ENCODE measurements at places on chromosomes 6 and 20. TPM values are rescaled to one million over a fixed set of nuclear protein-coding genes. Genes with fewer than 3 reads are reported as not detected.

The SLC35B2 gene
- 74.6 TPM for total RNA-seq

The HLA-DRB5 gene
- not detected for total RNA-seq

The LY6G6F gene
- total RNA-seq, result not detected

The BMP7 gene
- not detected for total RNA-seq

The GTSF1L gene
- not detected for total RNA-seq

The CLPSL2 gene
- total RNA-seq, result not detected

The DAAM2 gene
- 0.16 TPM for total RNA-seq

The NR2E1 gene
- not detected for total RNA-seq

The NNAT gene
- 0.30 TPM for total RNA-seq

The HSPA12B gene
- not detected for total RNA-seq

The BPIFB4 gene
- not detected for total RNA-seq

The SIRPG gene
- not detected for total RNA-seq

The TEAD3 gene
- 11.7 TPM for total RNA-seq

The VARS2 gene
- total RNA-seq, result 29.4 TPM

The TFAP2D gene
- total RNA-seq, result not detected

The TRIM10 gene
- not detected for total RNA-seq

The PI3 gene
- 11.0 TPM for total RNA-seq

The IYD gene
- total RNA-seq, result not detected

The BMP5 gene
- total RNA-seq, result not detected

The TMEM170B gene
- 0.04 TPM for total RNA-seq

The UST gene
- total RNA-seq, result 4.3 TPM

The PPP1R3G gene
- 0.04 TPM for total RNA-seq

The LY6G6D gene
- total RNA-seq, result not detected

The IL17F gene
- not detected for total RNA-seq

The RPP40 gene
- total RNA-seq, result 22.7 TPM

The TSPYL4 gene
- 4.1 TPM for total RNA-seq

The F13A1 gene
- not detected for total RNA-seq

The NOX3 gene
- not detected for total RNA-seq

The NRSN1 gene
- not detected for total RNA-seq

The SLC2A10 gene
- total RNA-seq, result 0.16 TPM

The BCLAF1 gene
- 48.8 TPM for total RNA-seq

The SYCP2L gene
- total RNA-seq, result 0.23 TPM

The ZC3H12D gene
- total RNA-seq, result not detected

The PXDC1 gene
- 59.0 TPM for total RNA-seq

The SAMD3 gene
- 0.16 TPM for total RNA-seq

The PBOV1 gene
- not detected for total RNA-seq

The TULP4 gene
- total RNA-seq, result 42.3 TPM

The ME1 gene
- total RNA-seq, result 24.3 TPM

The RCAN2 gene
- 0.23 TPM for total RNA-seq

The DNAH8 gene
- not detected for total RNA-seq

The SMLR1 gene
- not detected for total RNA-seq

The COL12A1 gene
- total RNA-seq, result 205 TPM

The SLC17A1 gene
- total RNA-seq, result not detected

The SLC22A16 gene
- not detected for total RNA-seq

The BHLHE23 gene
- not detected for total RNA-seq

The MAFB gene
- 0.65 TPM for total RNA-seq
